Fibroblast of skin of left biceps (primary cell): ENCODE measurements at places on chromosomes 1 and 21.

DNA sequence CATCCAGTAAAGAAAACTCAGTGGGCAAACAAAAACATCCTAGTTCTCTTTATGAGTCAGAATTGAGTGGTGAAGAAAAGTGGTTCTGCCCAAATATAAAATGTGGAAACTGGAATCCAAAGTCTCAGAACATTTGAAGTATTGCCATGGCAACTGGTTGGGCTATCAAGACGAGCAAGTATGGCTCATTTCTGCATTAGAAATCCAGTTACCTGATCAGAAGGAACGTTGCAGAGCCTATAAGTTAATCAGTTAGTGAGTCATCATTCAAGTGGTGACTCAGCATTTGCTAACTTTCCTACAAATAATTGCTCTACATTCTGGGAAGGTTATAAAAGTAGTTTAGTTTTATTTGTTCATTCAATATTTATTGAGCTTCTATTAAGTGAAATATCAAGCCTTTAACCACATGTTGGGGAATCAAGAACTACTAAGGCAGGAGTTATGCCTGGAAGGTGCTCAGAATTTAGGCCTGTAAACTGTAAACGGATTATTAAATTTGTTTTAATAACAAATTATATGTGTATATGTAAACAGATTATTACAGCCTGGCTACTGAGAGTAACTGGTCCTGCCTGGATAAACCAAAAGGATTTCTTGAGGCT, 104.3 kb downstream of the PAPPA2 start:
- DNase-seq: peak; percentile 29

DNA sequence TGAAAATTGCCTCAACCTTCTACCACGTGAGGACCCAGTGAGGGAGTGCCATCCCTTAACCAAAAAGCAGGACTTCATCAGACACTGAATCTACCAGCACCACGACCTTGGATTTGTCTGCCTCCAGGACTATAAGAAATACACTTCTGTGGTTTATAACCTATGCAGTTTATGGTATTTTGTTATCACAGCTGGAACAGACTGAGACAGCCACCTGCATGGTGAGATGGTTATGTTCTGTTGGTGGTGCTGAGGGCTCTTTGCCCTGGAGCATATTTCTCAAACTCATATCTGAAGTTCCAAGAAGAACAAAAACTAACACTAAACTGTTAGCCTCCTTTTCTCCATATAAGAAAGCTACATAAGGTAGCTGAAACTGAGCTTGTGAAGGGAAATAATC, 69.8 kb upstream of the RGS18 start:
- no peak for DNase-seq

GRCh38 chr1:234871039-234871709, 257.5 kb downstream of the TOMM20 start:
- no peak for DNase-seq

DNA sequence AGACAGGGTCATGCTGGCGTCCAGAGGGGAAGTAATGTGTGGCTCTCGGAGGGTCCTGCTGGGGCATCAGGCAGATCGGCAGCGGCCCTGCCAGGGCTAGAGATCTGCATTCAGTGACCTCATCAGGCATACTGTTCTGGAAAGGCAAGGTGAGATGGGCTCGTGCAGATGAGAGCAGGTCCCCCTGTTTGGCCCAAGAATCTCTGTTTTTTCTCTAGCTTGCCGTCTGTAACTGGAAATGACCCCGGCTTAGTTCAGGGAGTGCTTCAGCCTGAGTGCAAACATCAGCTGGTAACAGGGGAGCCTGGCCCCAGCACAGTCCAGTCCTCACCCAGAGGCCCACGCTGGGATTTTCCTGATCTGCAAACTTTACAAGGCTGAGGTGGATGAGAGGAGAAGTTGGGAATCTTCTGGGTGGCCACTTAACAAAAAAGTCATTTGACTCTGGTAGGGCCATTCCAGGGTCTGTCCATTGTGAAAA, 2.1 kb downstream of the FAM163A start:
- DNase-seq: no peak

GRCh38 chr1:29114654-29115053, 9.0 kb downstream of the TMEM200B start:
- DNase-seq: no peak

DNA sequence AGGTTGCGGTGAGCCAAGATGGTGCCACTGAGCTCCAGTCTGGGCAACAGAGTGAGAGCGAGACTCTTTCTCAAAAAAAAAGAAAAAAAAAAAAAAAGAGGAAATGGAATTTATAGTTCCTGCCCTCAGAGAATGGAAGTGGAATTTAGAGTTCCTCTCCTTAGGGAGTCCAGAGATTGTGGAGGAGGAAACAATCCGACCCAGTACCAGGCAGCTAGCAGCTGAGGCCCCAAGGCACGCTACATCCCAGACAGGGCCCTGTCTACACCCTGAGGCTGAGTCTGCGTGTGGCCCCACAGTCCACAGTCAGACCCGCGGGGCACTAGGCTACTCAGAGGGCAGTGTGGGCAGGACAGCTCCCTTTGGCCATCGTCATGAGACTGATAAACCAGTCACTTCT, 1.9 kb upstream of the MFN2 start:
- DNase-seq: no peak

DNA sequence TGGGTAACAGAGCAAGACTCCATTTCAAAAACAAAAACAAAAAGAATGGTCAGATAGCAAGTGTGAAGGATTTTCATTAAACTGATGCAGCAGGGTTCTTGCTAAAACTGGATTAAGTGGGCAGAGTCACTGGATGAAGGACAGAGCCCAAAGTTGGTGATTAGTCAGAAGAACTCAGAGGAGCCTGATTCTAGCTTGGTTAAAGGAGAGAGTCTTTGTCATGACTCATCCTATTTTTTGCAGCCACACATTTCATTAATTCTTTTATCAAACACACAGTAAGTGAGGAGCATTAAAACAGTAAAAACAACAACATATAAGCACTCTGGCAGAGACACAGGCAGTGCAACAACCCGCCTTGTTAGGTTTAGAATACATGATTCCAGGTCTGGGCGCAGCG, 56.0 kb upstream of the EDARADD start:
- DNase-seq: no peak

- no peak for DNase-seq
These were observed 35.7 kb downstream of the C1orf216 start for GRCh38 chr1:35683012-35683411.

- no peak for DNase-seq
These were observed 44.8 kb downstream of the KCNJ15 start for GRCh38 chr21:38301321-38302214.

DNA sequence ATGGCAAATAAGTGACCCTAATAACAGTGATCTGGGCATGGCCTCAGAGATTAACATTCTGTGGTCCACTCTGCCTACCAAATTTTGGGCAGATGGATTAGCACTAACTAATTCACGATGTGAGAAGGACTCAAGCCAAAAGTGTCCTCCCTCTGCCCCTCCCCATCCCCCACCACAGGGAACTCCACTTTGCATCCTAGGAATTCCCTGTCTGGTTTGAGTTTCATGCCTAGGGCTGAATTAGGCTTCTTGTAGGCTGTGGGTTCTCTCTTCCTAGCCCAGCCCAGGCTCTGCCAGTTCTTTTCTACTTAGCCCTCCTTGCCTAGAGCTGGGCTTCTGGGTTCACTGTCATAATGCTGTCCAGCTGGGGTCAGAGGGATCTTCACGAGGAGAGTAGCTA, 64.1 kb downstream of the ATP2B4 start:
- DNase-seq: no peak

DNA sequence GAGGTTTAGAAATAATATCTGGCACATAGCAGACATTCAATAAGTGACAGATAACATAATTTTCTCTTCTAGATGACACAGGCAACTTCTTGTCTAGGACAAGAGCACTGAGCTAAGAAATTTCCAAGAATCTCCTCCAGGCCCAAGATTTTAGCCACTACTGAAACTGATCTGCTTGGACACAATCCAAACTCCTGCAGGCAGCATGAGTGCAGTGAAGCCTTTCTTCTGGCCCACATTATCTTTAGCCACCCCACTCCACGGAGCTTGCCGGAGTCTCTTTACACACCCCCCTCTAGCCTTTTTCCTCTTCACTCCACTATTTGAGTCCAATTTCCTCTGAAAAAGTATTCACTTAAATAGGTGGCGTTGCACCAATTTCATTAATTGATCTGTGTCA, 142.9 kb upstream of the DUSP10 start:
- DNase-seq: no peak

- no peak for DNase-seq
These were observed 254.8 kb downstream of the OLFM3 start for GRCh38 chr1:101741910-101742309.

GRCh38 chr1:239655023-239655422, 268.7 kb downstream of the CHRM3 start:
- DNase-seq: no peak

- DNase-seq: no peak
These were observed 7.6 kb downstream of the DNMT3L start for GRCh38 chr21:44253832-44254710.

DNA sequence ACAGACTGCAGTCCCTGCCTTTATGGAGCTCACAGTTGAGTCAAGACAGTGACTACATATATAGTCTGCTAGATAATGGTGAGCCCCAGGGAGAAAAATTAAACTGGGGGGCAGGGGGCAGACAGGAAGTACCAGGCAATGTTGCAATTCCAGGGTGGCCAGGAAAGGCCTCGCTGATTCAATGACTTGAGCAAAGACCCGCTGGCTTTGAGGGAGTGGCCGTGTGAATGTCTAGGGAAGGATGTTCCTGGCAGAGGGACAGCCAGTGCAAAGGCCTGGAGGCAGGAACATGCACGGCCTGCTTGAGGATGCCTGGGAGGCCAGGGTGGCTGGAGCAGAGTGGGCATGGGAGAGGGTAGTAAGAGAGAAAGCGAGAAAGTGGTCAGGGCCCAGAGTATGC, 23.0 kb upstream of the EPHA8 start:
- DNase-seq: no peak

DNA sequence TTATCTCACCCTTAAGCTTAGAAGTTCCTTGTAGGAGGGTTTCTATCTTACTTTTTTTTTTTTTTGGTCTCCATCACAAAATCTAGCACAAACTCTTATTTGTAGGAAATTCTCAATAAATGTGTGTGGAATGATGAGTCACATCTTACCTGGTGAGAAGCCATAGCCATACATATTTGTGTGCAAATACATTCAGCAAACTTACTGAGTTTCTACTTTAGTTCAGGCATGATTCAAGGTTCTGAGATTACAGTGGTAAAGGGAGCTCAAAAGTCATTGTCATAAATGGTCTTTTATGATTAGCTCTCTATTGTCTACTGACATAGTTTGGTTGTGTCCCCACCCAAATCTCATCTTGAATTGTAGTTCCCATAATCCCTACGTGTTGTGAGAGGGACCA, 193.1 kb upstream of the UBE2U start:
- DNase-seq: no peak

- DNase-seq: no peak
These were observed 59.4 kb downstream of the ELK4 start for GRCh38 chr1:205572421-205572820.

GRCh38 chr1:181208967-181209366, 120.5 kb downstream of the IER5 start:
- DNase-seq: no peak

DNA sequence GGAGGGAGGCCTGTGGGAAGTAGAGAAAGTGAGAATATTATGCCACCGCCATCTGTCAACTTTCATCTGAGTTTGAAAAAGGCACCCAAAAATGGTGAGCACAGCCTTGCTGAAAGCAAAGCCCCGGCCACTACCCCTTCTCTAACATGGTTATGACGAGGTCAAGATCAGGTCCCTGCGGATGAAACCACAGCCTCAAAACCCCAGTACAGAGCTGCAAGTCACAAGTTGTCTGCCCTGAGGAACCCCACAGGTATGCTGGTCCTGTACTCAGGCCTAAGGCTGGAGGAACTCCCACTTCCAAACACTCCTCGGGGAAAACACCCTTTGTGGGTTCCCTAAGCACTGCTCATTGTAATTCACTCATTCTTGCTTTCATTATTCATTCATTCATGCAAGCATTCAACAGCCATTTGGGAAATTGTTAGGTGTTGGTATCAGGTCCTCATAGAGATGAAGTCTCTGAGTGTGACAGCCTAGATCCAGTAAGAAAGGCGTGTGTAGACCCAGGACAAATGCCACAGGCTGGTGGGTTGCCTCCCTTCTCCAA, 216.6 kb upstream of the EDN2 start:
- DNase-seq: no peak
